ENCODE measurements at places on chromosomes 13 and 19.

GRCh38 chr19:57803594-57804325 is 11.0 kb downstream of the ZNF552 start:
- no peak for DNase-seq

DNA sequence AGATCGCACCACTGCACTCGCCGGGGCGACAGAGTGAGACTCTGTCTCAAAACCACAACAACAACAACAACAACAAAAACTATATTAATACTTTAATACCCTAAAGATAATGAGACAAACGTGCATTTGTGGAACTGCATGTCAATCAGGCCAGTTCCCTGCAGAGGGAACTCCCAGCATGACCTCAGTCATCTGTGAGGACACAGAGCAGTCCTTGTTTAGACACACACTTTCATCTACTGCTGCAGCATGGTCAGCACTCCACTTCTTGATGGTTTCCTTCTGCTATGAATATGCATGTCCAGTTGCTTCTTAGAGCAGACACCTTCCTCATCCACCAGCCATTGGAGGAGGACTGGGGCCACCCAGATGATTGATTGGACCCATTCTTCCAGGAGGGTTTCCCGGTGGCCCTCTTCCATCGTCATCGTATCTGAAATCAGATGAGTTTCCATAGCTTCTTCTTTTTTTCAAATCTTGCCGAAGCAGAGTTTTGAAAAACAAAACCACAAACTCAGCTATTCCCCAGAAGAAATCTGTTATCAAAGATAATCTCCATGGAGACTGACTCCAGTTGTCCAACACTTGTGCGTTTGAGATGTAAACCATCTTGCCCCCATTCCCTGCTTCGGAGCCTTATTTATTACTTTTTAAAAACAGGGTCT is 26.5 kb downstream of the ZNF607 start:
- no peak for DNase-seq

GRCh38 chr19:45477713-45478453 is 10.1 kb downstream of the FOSB start:
- peak; percentile 70 for DNase-seq

DNA sequence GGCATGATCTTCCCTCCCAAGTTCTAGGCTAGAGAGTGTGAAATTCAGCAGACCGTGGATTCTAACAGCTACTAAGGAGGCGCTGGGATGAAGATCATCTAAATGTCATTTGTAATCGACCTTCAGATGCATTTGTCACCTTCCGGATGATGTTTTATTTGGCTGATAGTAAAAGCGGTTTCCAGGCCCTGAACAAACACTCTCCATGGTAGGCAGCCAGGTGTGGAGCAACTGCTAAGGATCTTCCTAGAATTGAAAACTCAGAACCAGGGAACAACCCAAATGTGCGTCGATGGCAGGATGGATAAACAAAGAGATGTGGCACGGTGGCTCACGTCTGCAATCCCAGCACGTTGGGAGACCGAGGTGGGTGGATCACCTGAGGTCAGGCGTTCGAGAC is 107.2 kb upstream of the CACNA1A start:
- DNase-seq: no peak

- peak; percentile 46 for DNase-seq
These were observed 5.1 kb downstream of the CBARP start for GRCh38 chr19:1232652-1233072.

- DNase-seq: no peak
These were observed 7.7 kb downstream of the NFILZ start for GRCh38 chr19:8638078-8638619.

GRCh38 chr13:81388400-81388799 is 1047.5 kb upstream of the SPRY2 start:
- DNase-seq: no peak

- DNase-seq: peak; percentile 47
These were observed at the start of gene KCNN4 for GRCh38 chr19:43780706-43781525. TSS of gene KCNN4 (minus strand) at chr19:43780973. CDS start at chr19:43780861, 112 bp downstream.

GRCh38 chr19:28456708-28457320 is 756.1 kb downstream of the UQCRFS1 start:
- no peak for DNase-seq

GRCh38 chr19:41441321-41441945 is 1.5 kb upstream of the ERICH4 start:
- no peak for DNase-seq

- no peak for DNase-seq
These were observed 330.6 kb downstream of the SPRY2 start for GRCh38 chr13:80010286-80010831.

- DNase-seq: no peak
These were observed 87.4 kb upstream of the ARHGEF7 start for GRCh38 chr13:111027458-111028439.

GRCh38 chr13:93525087-93525486 is 298.5 kb downstream of the GPC6 start:
- DNase-seq: no peak

DNA sequence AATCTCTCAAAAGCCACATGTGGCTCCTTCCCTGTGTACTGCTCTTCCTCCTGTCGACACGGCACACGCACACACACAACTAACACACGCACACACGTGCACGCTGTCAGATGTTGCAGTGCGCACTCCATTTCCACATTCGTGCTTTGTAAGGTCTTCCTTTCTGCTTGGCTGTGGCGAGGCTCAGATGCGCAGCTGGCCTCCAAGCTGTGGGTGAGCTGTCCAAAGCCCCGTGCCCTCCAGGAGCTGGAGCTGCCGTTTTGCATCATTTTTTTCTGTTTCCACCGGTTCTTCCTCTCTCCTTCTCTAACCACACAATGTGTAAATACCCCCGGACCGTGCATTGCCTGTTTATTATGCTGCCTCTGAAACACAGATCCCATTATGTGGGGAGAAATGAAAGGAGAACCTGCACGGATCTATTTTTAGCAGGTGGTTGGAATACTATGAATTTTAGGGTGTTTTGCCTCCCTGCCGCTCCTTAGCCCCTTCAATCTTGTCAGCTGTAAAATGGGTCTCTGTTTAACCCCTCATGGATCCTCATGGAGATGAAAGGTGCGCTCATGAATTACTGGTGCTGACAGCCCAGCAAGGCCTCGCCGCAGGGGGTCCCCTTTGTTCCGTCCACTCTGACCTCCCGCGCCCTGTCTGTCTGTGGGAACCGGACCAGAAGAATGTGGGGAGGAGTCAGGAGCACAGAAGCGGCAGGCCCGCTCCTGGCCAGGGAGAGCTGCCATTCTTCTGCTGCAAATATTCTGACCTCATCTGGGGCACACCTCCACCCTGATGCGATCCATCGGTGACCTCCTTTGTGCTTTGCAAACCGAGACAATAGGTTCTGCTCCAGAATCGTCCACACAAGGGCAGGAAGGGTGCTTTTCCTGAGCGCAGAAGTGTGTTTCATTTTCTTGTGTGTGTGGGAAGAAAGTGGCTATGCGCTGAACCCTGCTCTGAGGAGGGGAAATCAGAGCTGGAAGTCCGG is 137.7 kb downstream of the SOX1 start:
- no peak for DNase-seq

DNA sequence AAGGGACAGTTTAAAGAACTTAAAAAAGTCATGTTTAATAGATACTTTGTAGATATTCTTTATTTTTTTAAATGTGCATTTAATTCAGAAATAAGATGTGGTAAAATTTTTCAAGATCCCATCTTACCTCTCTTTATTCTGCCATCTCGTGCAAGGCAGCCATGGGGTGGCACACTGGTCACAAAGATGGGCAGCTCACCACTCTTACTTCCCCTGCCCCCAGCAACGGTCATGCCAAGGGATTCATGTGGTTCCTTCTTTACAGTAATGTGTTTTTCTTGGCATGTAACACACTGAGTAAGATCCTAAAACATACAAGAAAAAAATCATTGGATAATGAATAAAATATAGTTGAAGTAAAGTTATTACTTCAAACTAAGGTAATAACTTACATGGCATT is 64.2 kb downstream of the LNX2 start:
- DNase-seq: no peak

DNA sequence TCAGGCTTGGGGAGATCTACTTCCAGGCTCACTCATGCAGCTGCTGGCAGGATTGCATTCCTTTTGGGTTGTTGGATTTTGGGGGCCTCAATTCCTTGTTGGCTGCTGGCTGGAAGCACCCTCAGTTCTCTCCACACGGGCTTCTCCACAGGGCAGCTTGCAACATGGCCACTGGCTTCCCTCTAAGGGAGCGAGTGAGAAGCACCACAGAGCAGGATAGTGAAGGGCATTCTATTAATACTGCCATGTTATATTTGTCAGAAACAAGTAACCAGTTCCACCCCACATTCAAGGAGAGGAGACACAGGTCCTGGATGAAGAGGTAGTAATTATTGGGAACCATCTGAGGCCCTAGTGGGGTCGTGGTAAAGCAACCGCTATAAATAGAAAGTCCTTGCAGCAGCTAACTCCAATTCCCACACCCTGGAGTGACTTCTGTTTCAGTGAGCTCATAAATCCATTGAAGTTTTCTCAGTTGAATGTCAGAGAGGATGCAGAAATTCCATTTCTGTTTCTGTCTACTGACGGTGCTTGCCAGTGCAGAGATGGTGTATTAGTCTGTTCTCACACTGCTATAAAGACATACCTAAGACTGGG is 558.9 kb downstream of the IRS2 start:
- no peak for DNase-seq

- DNase-seq: no peak
These were observed 406.6 kb downstream of the TSHZ3 start for GRCh38 chr19:30942636-30943035.

DNA sequence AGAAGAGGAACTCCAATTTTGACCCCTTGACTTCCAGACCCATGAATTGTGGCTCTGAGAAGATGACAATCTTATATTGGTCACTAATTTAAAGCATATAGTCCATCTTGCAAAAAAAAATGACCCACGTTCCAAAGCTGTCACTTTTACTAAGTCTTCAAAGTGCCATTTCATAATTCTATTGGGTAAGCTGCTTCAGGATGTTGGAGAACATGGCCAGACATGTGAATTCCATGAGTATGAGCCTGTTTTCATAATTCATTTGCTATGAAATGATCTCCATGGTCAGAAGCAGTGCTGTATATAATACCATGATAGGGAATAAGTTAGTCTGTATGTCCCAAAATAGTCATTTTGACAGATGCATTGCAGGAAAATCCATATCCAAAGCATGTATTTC is 1787.3 kb downstream of the SLITRK5 start:
- DNase-seq: no peak

- DNase-seq: no peak
These were observed 2.7 kb downstream of the GJB2 start for GRCh38 chr13:20190076-20190475.
